Stimulated activated CD4-positive, alpha-beta T cell treated with anti-CD3 and anti-CD28 coated beads, Interleukin-1b, Interleukin-23, amount 100 ng/mL, for 1 hour (primary cell): ENCODE measurements at places on chromosomes 7 and 10.

DNA sequence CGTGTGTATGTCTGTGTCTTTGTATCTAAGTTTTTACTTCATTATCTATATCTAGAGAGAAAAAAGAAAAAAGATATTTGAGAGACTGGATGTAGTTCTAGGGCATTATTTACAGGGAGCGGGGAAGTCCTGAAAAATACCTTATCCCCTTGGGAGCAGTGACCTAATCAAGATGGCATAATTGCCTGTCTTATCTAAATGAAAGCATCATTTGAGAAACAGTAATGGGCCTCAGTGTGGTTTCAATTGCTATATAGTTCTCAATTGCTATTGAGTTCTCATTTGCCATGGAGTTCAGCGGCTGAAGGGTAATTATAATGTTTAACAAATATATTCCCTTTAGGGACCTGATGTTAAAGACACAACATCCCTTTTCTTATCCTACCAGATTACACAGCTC, 216.5 kb downstream of the PLXNA4 start:
- no peak for DNase-seq

- DNase-seq, result no peak
Observed at GRCh38 chr7:128881458-128882125, 18.9 kb downstream of the ATP6V1F start.

DNA sequence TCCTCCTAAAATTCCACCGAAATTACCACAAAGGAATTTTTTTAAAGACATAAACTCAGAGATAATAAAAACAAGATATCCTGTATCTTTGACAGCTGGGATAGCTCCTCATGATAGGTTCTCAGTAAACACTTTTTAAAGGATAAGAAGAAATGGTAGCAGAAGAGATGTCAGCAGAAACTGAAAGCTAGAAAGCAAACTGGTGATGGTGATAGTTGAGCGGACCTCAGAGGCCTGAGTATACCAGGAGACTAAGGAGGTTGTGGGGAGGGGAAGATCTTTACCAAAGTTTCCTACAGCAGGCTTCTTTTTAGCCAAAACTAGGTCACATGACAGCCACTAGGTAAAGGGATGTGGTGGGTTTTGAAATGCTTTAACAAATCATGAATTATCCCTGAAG, 22.5 kb downstream of the PCGF5 start:
- DNase-seq, result no peak

DNA sequence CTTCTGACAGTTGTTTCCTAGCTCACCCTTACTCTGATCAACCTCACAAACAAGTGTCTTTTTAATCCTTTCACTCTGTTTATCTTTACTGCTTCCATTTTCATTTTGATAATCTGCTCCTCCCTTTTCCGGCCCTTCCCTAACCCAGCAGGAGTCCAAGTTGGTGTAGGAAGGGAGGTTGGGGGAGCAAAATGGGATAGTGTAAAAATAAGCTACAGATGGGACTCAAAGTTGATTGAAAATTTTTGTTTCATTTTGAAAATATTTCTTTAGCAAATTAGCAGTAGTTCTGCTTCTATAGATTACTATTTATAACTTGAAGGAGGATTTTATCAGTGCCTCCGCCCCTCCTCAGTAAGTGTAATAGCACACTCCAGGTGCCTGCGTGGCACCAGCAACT, 112.0 kb downstream of the WNT2 start:
- DNase-seq, result no peak

DNA sequence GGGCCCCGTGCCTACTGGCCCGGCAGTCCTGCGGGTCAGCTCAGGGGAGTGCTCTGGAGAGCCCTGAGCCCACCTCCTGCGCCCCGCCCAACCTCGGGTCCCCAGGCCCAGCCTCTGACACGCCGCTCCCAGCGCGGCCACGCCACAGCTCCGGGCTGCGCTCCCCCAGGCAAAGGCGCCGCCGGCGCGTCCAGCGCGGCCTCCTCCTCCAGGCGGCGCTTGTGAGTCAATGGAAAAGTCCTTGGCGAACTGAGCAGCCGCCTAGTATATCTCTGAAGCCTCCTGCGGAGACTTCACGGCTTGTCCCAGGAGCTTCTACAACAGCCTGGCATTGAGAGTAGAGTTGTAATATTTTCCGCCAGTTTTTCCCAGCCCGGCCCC, 29.5 kb upstream of the BMS1 start:
- DNase-seq, result peak; percentile 70

- DNase-seq, result no peak
Observed at GRCh38 chr7:130294314-130294713, 1.4 kb downstream of the CPA4 start.

DNA sequence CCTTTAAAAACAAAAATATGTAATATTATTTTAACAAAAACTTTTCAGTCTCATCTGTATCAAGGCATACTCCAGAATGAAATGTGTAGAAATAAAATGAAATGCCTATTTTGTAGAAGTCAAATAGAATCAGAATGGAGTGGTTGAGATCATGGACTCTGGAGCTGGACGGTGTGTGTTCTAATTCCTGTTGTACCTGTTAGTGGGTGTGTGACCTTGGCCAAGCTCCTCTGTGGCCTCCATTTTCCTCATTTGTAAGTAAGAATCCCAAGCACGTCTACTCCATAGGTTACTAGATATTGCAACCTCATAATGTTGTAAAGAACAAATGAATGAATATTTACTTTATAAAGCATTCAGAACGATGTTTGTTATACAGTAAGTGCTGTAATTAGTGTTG, 74.9 kb downstream of the HDAC9 start:
- no peak for DNase-seq

DNA sequence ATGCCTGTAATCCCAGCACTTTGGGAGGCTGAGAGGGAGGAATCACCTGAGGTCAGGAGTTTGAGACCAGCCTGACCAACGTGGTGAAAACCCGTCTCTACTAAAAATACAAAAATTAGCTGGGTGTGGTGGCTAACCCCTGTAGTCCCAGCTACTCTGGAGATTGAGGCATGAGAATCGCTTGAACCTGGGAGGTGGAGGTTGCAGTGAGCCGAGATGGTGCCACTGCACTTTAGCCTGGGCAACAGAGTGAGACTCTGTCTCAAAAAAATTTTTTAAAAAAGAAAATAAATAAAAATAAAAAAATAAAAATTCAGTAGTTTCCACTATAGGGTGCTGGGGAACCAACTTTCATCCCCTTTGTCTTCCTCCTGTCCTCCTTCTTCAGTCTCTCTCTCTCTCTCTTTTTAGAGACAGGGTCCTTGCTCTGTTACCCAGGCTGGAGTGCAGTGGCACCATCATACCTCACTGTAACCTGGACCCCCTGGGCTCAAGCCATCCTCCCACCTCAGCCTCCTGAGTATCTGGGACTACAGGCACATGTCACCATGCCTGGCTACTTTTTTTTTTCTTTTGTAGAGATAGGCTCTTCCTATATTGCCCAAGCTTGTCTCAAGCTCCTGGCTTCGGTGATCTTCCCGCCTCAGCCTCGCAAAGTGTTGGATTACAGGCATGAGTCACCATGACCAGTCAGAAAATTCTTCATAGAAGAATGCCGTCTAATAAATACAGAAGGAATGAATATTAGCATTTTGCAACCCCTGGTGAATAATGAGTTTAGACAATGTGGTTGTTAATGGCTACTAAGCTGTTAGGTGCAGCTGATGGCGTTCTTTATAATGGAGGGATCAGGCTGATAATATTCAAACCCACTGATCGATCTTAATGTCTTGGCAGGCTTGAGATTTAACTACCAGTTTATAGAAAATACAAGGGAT, 20.6 kb downstream of the RBM20 start:
- no peak for DNase-seq

- DNase-seq, result no peak
Observed at GRCh38 chr10:28806951-28807759, 129.8 kb downstream of the BAMBI start.

DNA sequence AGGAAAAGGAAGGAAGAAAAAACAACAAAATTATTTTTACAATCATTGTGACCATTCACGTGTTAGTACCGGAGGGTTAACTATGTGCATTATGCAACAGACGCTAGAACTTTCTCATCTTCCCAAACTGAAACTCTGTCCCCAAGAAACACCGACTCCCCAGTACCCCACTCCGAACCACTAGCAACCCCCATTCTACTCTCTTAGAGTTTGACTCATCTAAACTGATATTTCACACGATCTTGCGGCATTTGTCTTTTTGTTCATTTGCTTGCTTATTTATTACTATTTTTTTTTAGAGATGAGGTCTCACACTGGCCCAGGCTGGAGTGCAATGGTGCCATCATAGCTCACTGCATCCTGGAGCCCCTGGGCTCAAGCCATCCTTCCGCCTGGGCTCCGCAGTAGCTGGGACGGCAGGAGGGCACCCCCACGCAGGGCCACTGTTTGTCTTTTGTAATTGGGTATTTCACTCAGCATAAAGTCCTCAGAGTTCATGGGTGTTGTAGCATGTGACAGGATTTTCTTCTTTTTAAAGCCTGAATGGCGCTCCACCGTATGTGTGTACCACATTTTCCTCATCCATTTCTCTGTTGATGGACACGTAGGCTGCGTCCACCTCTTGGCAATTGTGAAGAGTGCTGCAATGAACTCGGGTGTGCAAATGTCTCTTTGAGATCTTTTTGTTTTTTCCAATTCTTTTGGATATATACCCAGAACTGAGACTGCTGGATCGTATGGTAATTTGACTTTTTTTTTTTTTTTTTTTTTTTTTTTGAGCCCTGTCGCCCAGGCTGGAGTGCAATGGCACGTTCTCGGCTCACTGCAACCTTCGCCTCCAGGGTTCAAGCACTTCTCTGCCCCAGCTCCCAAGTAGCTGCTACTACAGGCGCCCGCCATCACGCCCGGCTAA, 9.5 kb downstream of the MNX1 start:
- DNase-seq, result no peak

DNA sequence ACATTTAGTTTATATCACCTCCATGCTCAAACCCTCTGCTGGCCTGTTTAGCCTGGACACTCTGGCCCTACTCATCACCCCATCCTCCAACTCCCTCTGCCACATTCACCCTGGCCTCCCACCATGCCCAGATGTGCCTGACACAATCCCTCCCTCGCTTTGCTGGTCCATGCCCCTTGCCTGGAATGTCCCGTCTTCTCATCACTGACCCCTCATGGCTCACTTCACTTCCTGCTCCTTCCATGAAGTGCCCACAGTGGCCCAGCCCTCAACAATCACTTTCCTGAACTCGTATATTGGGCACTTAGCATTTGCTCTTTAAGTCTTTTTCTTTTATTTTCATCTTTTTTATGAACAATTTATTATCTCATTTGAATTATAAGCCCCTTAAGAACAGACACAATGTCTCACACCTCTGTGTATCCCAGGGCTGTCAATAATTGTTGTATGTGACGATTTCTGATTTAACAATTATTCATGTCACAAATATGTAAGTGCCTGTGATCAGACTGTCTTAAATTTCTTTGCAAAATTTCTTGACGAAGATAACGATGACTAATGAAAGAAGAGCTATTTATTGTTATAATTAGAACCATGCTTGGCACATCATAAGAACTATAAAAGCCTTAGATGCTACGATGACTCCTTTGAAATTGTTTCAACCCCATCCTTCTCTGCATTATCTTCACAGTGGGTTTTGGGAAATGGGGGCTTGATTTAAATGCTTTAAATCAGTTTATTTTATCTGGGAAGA, 209.9 kb upstream of the YAE1 start:
- no peak for DNase-seq

DNA sequence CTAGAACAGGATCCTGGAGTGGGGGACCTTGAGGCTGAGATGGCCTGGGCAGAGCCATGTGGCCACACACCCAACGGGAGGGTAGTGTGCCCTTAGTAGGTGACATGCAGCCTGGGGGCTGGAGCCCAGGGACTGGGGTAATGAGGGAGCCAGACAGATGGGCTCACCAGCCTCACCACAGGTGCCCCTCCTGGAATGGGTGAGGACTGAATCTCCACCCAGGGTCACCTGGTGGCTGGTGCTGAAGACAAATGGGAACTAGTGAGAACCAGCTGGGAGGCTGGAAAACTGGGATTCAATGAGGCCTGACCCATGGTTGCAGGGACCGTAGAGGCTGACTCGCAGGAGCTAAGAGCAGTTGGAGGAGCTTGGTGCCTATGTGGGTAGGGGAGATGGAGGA, 6.1 kb downstream of the ZP3 start:
- no peak for DNase-seq

DNA sequence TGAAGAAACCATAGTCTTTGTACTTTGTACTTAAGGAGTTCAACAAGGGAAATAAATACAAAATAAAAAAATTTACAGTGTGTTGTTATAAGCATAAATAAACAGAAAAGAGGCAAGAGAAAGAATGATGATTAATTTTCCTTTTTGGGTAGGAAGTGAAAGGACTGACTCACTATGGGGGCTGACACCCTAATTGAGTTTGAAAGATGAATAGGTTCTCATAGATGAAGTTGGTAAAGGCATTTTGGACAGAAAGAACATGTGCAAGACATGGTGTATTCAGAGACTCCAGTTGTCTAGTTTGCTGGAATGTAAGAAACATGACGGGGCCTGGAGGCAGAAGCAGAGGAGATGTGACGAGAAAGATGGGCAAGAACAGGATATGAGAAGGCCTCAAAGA, 83.7 kb downstream of the VPS50 start:
- no peak for DNase-seq

- DNase-seq, result no peak
Observed at GRCh38 chr10:84230359-84230758, 5.0 kb upstream of the LRIT2 start.

- no peak for DNase-seq
Observed at GRCh38 chr7:18445483-18445882, 50.1 kb upstream of the HDAC9 start.

DNA sequence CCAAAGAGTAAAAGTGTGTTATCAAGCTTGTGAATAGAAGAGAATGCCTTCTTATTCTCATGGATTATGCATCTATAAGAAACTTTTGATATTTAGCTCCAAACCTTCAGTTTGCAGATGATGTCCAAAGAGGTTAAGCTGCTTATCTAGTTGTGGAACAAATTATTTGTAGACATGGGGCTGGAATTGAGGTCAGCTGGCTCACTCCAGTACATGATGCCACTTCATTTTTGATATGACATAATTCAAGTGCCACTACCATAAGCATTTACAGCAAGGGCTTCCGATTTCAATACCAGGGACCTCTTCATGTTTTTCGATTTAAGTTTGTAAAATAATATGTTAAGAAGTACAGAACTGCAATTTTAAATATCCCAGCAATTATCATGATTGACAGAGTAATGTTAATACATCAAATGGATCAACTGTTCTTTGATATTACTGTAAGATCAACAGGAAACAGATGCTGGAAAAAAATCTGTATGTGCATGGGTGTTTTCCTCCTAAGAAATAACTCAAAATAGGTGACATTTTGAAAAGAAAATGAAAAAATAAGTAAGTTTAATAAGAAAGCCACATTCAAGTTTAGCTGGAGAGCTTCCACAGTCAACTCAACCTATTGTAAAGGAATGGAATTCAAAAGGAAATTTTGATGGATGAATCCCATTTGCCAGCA, 12.7 kb downstream of the FAM3C start:
- no peak for DNase-seq

- DNase-seq, result no peak
Observed at GRCh38 chr10:6713120-6713519, 133.0 kb upstream of the PRKCQ start.

GRCh38 chr7:155466814-155467733, 9.1 kb downstream of the EN2 start:
- DNase-seq, result no peak

- no peak for DNase-seq
Observed at GRCh38 chr7:35448486-35448885, 194.6 kb upstream of the TBX20 start.
